ENCODE measurements at places on chromosomes 7 and 10.
A peak's percentile ranks its signal among the peaks of the same experiment; 100 is the strongest.

GRCh38 chr7:92797284-92797683 is 39.1 kb downstream of the CDK6 start:
- DNase-seq: no peak

- no peak for DNase-seq
Observed at GRCh38 chr10:79938728-79939406, 10.0 kb downstream of the SFTPD start.

GRCh38 chr7:114047889-114048288 is 129.1 kb upstream of the PPP1R3A start:
- peak; percentile 63 for DNase-seq

GRCh38 chr7:14288701-14289100 is 299.2 kb upstream of the ETV1 start:
- DNase-seq: no peak

DNA sequence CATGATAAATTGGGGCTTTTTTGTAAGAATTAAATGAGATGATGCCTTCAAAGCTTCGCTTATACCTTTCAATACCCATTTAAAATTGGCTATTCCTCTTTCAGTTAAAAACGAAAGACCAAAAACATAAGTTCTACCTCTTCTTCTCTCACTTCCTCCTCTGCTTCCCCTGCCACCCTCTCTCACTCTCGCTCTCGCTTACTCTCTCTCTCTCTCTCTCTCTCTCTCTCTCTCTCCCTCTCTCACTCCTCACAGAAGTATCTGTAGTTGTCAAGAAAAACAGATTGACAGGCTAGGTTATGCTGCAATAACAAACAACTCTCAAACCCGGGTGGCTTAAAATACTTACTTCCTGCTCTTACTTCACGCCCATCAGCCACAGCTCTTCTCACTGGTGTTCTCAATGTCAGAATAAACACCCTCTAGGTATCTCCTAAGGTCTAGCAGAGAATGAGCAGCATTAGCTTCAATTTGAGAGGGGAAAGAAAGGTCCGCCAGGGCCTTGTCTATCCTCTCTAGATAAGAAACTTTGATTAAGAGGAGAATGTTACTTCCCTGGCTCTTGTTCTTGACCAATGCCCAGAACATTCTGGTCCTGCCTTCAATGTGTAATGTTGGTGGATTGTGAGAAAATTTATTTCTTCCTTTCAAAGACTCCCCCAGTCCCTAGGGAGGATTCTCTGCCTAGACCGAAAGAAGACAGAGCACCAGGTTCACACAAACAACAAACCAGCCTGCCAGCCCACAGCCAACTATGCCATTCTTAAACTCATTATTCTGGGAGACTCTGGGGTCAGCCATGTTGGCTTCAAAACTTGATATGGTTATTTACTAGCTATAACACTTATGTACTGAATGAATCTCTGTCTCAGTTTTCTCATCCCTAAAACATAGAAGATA is 1028.7 kb downstream of the XPNPEP1 start:
- no peak for DNase-seq

DNA sequence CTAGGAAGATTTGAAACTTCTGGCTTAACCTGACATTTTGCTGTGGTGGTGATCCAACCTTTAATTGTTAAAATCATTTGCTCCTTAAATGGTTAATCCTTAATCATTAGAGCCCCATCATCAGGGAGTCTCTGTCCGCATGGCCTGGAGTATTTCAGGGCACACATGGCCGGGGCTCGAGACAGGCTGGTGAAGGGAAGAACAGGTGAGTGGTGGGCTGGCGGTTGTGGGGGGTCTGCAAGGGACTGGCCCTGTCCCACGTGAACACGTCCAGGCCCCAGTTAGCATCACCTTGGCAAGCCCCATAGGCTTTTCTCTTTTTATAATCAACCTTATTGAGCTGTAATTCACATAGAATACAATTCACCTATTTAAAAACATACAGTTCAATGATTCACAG is 109.5 kb downstream of the DNAJB6 start:
- no peak for DNase-seq

DNA sequence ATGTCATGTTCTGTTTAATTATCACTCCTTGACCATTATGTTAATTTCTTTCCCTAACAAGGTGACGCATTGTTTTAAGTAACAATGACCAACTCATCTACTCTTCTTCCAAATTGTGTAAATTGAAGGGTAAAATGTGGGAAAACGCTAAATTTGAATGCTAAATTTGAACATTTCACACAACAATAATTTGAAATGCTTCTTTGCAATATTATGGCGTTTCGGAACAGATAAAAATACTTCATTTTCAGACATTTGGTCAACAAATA is 29.2 kb upstream of the KMT2C start:
- no peak for DNase-seq

DNA sequence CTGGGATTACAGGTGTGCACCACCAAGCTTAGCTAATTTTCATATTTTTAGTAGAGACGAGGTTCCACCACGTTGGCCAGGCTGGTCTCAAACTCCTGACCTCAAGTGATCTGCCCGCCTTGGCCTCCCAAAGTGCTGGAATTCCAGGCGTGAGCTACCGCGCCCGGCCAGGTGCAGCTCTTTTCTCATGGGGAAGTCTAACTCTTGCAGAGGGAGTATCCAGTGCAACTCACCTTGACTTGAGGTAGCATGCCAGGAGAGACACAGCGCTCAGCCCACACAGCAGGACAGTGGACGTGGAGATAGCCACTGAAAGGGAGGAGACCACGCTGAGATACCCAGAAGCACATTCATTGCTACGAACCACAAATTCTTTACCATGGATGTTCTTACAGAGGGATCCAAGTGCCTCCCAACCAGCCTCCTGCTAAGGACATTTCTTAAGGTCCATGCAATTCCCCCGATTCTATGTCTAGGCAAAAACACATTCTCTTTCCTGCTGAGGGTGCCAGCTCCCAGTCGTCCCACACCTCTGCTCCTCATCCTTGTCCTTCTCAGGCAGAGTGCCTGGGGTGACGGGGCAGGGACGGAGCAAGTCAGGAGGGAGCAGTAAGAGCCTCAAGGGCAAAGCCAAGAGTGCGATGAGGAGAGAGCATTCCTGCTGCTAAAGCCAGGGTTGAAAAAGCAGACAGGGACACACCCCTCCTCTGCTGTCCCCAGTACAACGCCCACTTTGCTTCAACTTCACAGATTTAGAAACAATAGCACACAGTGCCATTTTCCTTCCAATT is 21.0 kb downstream of the IL15RA start:
- DNase-seq: no peak
